ENCODE measurements at places on chromosomes 1 and 21. TPM values are rescaled to one million over a fixed set of nuclear protein-coding genes. Genes with fewer than 3 reads are reported as not detected.

- DNase-seq: peak; percentile 76
These were observed 9.4 kb downstream of the OLIG2 start for GRCh38 chr21:33035147-33035546.

The OR6N2 gene
- total RNA-seq: not detected

DNA sequence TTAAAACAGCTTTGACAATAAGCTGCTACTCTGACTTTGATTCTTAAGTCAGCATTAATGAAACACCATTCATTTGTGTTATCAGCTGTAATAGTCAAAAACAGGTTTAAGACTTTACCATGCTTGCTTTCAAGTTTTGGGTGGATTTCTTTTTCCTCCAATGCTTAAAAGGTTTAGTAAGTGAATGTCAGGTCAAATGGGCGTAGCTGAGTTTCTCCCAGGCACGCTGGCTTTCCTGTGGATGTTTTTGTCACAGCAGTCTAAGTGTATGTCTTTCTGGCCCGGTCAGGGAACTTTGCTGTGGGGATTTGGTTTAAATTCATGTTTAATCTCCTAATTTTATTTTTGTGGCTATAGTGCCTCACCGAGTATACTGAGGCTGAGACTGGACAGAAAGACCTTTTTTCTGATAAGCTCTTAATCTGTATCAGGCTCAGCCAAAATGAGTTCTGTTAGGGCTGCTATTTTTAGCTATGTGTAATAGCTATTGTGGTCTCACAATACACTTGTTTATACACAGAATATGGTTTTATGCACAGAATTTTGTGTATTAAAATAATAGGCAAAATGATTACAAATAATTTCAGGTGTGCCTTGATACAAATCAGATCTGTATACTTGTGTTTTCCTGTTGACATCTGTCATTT is 292.8 kb downstream of the DISC1 start:
- no peak for DNase-seq

DNA sequence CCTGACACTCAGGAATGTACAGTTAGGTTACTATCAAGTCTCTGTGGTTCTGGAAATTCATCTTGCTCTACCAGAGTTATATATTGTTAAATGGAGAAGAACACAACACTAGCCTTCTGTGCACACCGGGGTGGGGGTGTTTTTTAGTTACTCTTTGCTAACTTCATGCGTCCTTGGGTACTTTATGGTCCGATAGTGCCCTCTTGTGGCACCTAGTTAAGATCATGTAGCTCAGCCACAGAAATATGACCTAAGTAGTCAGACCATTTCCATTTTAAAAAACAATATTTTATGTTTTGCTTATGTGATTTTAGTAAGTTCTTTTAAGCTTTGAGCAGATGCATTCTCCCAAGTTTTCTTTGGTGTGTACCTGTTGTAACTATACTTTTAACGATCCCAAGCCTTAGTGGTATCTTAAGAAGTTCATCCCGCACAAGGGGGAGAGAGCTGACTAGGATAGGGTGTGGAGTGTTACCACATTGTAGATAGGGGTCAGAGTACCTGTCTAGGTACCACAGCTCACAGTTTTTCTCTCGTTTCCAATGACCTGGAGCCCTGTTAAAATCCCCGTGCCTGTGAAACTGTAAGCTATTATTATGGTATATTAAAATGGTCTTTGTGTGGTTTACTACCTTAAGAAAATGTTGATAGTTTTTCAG is 20.6 kb upstream of the SH3D21 start:
- DNase-seq: peak; percentile 92

GRCh38 chr21:43275421-43276211 is 106.8 kb downstream of the CRYAA start:
- DNase-seq: no peak

The TCHHL1 gene
- total RNA-seq: not detected

GRCh38 chr1:15053153-15053552 is 100.4 kb upstream of the TMEM51 start:
- no peak for DNase-seq

The FCER1G gene
- total RNA-seq: not detected
